ENCODE measurements at places on chromosomes 7 and 10. TPM values are rescaled to one million over a fixed set of nuclear protein-coding genes. Genes with fewer than 3 reads are reported as not detected.
A peak's percentile ranks its signal among the peaks of the same experiment; 100 is the strongest.

Gene INA
- total RNA-seq: 0.14 TPM

Gene CLCN1
- total RNA-seq: 0.10 TPM

Gene PRTFDC1
- total RNA-seq: 0.69 TPM

Gene DYNC1I1
- total RNA-seq: not detected

Gene MUC3A
- not detected for total RNA-seq

Gene SYNPO2L
- total RNA-seq: not detected

Gene PPP1R17
- not detected for total RNA-seq

Gene UCN3
- not detected for total RNA-seq

Gene VIPR2
- 0.45 TPM for total RNA-seq

Gene PLAC9
- total RNA-seq: not detected

Gene FRAT1
- 2.4 TPM for total RNA-seq

DNA sequence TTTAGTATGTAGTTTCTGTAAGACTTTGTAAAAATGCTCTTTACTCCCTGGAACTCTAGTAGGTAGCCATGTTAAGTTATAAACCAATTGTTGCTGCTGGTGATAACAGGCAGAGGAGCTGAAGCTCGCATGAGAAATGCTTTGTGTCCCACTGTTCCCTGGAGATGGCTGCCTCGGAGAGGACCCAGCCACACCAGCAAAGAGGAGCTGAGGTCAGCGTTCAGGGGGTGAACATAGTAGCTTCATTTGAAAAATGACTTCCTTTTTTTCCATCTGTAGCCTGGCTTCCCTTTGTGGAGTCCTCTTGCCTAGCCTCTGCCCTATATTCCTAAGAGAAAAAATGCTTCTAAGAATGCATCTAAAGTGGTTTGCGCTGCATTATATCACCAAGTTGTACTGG, 20.3 kb downstream of the CELF2 start:
- no peak for DNase-seq
- H3K36me3 ChIP-seq: no peaks in the 10 kb centered on the region
- H3K27me3 ChIP-seq: peaks cover 33% of the 10 kb centered on the region
- H3K4me3 ChIP-seq: no peak overlapping the region
- no peak overlapping the region for H3K27ac ChIP-seq

GRCh38 chr7:29892231-29892630, 85.9 kb downstream of the WIPF3 start:
- no peak overlapping the region for H3K27ac ChIP-seq
- H3K36me3 ChIP-seq: no peaks in the 10 kb centered on the region
- H3K4me3 ChIP-seq: no peak overlapping the region
- no peaks in the 10 kb centered on the region for H3K4me1 ChIP-seq
- no peak for DNase-seq
- H3K27me3 ChIP-seq: peaks cover 6% of the 10 kb centered on the region

- H3K4me1 ChIP-seq: no peaks in the 10 kb centered on the region
- no peak overlapping the region for H3K4me3 ChIP-seq
- H3K36me3 ChIP-seq: no peaks in the 10 kb centered on the region
- no peak for DNase-seq
- H3K27ac ChIP-seq: no peak overlapping the region
Observed at GRCh38 chr10:44056967-44057805, 327.7 kb downstream of the CXCL12 start.

- H3K36me3 ChIP-seq: peaks cover 13% of the 10 kb centered on the region
- no peaks in the 10 kb centered on the region for H3K4me1 ChIP-seq
- H3K27me3 ChIP-seq: no peaks in the 10 kb centered on the region
- DNase-seq: no peak
Observed at GRCh38 chr7:70788276-70788675, 343.7 kb upstream of the GALNT17 start.

DNA sequence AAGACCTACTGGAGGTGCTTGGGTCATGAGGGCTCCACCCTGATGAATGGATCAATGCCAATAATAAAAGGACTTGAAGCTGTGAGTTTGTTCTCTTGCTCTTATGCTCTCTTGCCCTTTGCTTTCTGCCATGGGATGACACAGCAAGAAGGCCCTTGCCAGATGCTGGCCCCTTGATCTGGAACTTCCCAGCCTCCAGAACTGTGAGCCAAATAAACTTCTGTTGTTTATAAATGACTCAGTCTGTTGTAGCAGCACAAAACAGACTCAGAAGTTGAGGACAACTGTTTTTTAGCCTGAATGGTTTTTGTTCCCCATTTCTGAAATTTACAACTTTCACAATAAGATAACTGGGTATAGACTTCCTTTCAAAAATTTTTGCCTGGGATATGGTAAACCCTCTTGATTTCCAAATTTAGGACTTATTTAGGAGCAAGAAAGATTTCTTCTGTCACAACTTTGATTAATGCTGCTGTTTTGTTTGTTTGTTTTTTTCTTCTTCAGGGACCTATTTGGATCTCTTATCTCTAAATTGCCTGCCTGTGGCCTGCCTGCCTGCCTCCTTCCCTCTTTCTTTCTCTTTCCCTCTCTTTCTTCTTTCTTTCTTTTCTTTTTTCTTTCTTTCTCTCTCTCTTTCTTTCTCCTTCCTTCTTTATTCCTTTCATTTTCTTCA, 12.1 kb downstream of the ENTPD1 start:
- peak overlapping the region; percentile 9 for H3K4me3 ChIP-seq
- DNase-seq: no peak
- peak overlapping the region; percentile 13 for H3K27ac ChIP-seq
- peaks cover 17% of the 10 kb centered on the region for H3K4me1 ChIP-seq
- H3K27me3 ChIP-seq: no peaks in the 10 kb centered on the region

- H3K27me3 ChIP-seq: no peaks in the 10 kb centered on the region
- no peak overlapping the region for H3K27ac ChIP-seq
Observed at GRCh38 chr10:43220657-43221418, 46.0 kb downstream of the RASGEF1A start.

DNA sequence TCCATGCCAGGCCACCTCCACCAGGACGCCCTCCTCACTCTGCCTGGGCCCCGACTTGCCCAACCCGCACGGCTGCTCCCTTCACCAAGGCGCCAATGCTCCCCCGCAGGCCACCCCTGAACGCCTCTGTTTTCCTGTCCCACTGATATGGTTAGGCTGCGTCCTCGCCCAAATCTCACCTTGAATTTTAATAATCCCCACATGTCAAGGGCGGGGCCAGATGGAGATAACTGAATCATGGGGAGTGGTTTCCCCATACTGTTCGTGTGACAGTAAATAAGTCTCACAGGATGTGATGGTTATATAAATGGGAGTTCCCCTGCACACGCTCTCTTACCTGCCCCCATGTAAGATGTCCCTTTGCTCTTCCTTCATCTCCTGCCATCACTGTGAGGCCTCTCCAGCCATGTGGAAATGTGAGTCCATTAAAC, 29.8 kb downstream of the RSU1 start:
- no peaks in the 10 kb centered on the region for H3K27me3 ChIP-seq
- peak overlapping the region; percentile 75 for H3K4me3 ChIP-seq
- H3K4me1 ChIP-seq: peaks cover 43% of the 10 kb centered on the region

GRCh38 chr7:116515584-116515983, 9.3 kb upstream of the CAV1 start:
- no peak overlapping the region for H3K27ac ChIP-seq
- peaks cover 24% of the 10 kb centered on the region for H3K4me1 ChIP-seq
- no peak overlapping the region for H3K4me3 ChIP-seq
- H3K27me3 ChIP-seq: peaks cover 24% of the 10 kb centered on the region
- DNase-seq: no peak

GRCh38 chr7:55527307-55527706, 45.0 kb downstream of the VOPP1 start:
- DNase-seq: no peak
- H3K27ac ChIP-seq: no peak overlapping the region
- H3K4me1 ChIP-seq: peaks cover 68% of the 10 kb centered on the region
- peaks cover 14% of the 10 kb centered on the region for H3K36me3 ChIP-seq

- peak; percentile 46 for DNase-seq
- no peak overlapping the region for H3K4me3 ChIP-seq
- H3K4me1 ChIP-seq: no peaks in the 10 kb centered on the region
Observed at GRCh38 chr7:1899951-1900762, 230.1 kb downstream of the ELFN1 start.

- H3K27ac ChIP-seq: peak overlapping the region; percentile 97
- peaks cover 28% of the 10 kb centered on the region for H3K36me3 ChIP-seq
- peaks cover 60% of the 10 kb centered on the region for H3K4me1 ChIP-seq
- H3K27me3 ChIP-seq: no peaks in the 10 kb centered on the region
Observed at GRCh38 chr10:96719850-96720421, 378 bp downstream of the PIK3AP1 start.

DNA sequence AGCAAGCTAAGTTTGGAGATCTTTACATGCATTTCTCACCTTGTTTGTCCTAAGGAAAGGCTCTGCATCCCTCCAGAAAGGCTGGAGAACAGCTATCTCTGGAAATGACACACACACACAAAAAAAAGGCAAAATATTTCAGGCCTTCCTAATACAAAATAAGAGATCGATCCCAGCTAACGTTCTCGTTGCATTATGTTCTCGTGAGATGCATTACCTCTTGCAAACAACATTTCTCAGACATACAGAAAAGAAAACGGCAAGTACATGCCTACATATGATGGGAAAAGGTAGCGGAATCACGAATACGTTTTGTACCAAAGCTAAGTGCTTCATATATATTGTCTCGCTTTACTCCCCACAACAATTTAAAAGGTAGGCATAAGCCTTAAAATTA, 488 bp downstream of the MTERF1 start:
- peaks cover 33% of the 10 kb centered on the region for H3K4me1 ChIP-seq
- peak overlapping the region; percentile 96 for H3K4me3 ChIP-seq
- H3K27ac ChIP-seq: peak overlapping the region; percentile 93
- DNase-seq: no peak

GRCh38 chr10:15489431-15489830, 118.3 kb upstream of the FAM171A1 start:
- H3K4me3 ChIP-seq: no peak overlapping the region
- no peaks in the 10 kb centered on the region for H3K36me3 ChIP-seq
- H3K27ac ChIP-seq: no peak overlapping the region
- H3K27me3 ChIP-seq: peaks cover 14% of the 10 kb centered on the region

GRCh38 chr10:95792874-95793285, 36.9 kb downstream of the ENTPD1 start:
- peaks cover 37% of the 10 kb centered on the region for H3K36me3 ChIP-seq
- DNase-seq: no peak
- peak overlapping the region; percentile 97 for H3K27ac ChIP-seq
- H3K4me3 ChIP-seq: peak overlapping the region; percentile 65
- H3K4me1 ChIP-seq: peaks cover 83% of the 10 kb centered on the region
- H3K27me3 ChIP-seq: no peaks in the 10 kb centered on the region

DNA sequence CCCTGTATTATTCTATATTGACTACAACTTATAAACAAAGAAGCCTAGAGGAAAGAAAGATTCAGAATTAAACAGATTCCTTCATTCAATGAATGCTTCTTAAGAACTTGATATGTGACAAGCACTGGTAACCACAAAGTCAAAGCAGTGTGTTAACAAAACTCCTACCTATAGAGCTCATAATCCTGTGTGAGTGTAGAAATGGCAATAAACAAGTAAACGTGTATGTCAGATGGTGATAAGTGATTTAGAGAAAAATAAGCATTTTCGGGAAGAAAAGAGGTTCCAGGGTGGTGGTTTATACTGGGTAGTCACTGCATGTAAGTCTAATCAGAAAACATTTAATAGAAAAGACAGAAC, 141.3 kb downstream of the JMJD1C start:
- DNase-seq: no peak
- H3K36me3 ChIP-seq: no peaks in the 10 kb centered on the region
- no peaks in the 10 kb centered on the region for H3K4me1 ChIP-seq
- H3K4me3 ChIP-seq: no peak overlapping the region
- H3K27me3 ChIP-seq: no peaks in the 10 kb centered on the region
- H3K27ac ChIP-seq: no peak overlapping the region

DNA sequence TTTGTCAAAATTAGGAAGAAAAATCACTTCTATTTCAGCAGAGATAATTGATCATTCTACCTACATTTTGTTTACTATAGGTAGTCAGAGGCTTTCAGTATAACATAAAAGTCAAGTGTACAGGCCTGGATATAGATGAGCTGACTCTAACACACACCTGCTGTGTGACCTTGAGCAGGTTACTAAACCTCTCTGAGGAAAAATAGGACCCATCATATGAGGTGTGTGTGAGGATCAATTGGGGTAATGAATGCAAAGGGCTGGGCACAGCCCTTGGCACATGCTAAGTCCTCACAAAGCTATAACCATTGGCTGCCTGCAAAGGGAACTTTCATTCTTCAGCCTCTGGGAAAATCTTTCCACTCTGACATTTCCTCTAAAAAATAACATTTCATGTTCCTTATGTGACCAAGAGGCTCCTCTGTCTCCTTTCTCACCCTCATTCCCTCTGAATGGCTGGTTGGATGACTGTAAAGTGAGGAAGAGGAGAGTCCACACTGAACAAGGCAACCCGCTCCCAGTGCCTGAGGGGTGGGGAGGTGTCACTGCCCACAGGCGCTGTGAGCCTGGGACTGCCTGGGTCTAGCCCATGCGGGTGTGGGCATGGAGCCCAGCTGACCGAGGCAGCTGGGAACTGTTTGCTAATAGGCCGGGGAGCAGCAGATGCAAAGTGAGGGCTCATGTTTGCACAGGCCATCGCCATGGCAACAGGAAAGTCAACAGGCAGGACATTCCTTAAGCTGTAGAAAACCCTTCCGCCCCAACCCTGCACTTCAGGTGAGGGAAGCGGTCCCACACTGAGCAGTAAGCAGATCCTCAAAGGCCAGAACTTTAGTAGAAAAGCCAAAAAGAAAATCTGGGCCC, 36.8 kb downstream of the MYOF start:
- no peaks in the 10 kb centered on the region for H3K4me1 ChIP-seq
- no peak for DNase-seq
- no peak overlapping the region for H3K27ac ChIP-seq

DNA sequence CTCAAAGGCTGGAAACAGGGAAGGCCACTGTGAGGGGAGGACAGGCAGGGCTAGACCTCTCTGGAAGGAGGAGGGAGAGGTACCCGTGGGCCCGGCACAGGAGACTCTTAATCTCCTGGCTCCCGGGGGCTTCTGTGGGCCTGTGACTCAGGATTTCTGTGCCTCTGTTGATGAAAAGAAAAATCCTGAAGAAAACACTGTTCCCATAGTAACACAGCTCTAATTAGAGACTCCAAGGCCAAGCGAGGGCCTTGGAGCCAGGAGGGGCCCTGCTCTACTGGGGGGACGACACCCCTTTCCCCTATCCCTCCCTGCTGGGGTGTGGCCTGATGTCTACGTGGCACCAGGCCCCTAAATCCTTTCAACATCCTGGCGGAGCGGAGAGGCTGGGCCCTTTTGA, 174.1 kb upstream of the TNRC18 start:
- H3K4me1 ChIP-seq: peaks cover 19% of the 10 kb centered on the region
- peaks cover 19% of the 10 kb centered on the region for H3K27me3 ChIP-seq
- no peak overlapping the region for H3K27ac ChIP-seq
- DNase-seq: no peak
- H3K4me3 ChIP-seq: no peak overlapping the region

DNA sequence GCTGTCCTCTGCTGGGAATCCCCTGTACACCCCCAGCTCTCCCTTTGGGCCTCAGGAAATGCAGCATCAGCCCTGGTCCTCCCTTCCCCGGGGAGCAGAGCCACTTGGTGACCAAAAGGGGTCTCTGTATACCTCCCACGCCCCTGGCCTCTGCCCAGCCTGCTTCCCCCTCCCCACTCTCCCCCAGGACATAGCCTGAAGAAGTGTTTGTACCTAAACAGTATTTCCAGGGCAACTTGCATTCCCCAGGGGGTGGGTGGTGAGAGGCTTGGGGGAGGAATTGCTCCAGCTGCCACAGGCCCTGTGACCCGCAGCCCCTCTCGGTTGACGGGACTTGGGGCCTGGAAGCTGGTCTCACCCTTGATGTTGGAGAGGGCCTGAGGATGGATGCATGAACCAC, 39.3 kb downstream of the TMEM270 start:
- no peak overlapping the region for H3K4me3 ChIP-seq
- no peak overlapping the region for H3K27ac ChIP-seq
- H3K36me3 ChIP-seq: no peaks in the 10 kb centered on the region
- no peaks in the 10 kb centered on the region for H3K4me1 ChIP-seq
- DNase-seq: no peak
- no peaks in the 10 kb centered on the region for H3K27me3 ChIP-seq

Data from natural killer cell treated with Interleukin-12 subunit alpha and Interleukin-12 subunit beta and Interleukin-15 and Interleukin-18, amount 100 ng/mL, for 72 hours (primary cell).